ENCODE measurements at places on chromosomes 12 and 14.

GRCh38 chr14:27553790-27554189, 956.0 kb upstream of the NOVA1 start:
- no peak for DNase-seq

- DNase-seq, result peak; percentile 47
These were observed 1.5 kb upstream of the HSP90B1 start for GRCh38 chr12:103928682-103929045.

- DNase-seq, result no peak
These were observed 181.0 kb upstream of the TBX3 start for GRCh38 chr12:114864837-114865551.

GRCh38 chr12:95648990-95649791, 97.9 kb upstream of the USP44 start:
- DNase-seq, result no peak

DNA sequence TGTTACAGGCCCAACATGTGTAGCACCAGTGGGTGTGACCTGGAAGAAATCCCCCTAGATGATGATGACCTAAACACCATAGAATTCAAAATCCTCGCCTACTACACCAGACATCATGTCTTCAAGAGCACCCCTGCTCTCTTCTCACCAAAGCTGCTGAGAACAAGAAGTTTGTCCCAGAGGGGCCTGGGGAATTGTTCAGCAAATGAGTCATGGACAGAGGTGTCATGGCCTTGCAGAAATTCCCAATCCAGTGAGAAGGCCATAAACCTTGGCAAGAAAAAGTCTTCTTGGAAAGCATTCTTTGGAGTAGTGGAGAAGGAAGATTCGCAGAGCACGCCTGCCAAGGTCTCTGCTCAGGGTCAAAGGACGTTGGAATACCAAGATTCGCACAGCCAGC, 8.6 kb downstream of the BCL2L14 start:
- no peak for DNase-seq

GRCh38 chr12:131097202-131098177, 143.8 kb downstream of the ADGRD1 start:
- DNase-seq, result peak; percentile 18

DNA sequence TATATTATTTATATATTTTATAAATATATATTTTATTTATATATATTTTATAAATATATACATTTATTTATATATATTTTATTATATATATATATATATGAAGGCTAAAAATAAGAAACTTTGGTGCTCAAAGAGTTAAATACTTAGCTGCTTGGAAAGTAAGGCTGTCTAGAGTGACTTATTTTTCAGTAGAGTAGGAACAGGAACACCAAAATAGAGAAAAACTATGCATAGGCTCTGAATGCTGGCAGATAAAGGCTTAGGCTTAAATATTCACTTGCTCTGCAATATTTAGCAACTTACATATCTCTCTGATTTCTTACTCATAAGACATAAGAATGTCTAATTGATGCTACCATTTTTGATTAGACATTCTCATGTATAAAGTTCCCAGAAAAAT, 991.2 kb downstream of the VRK1 start:
- no peak for DNase-seq

- DNase-seq, result no peak
These were observed 10.8 kb downstream of the PRR4 start for GRCh38 chr12:10838461-10838860.

DNA sequence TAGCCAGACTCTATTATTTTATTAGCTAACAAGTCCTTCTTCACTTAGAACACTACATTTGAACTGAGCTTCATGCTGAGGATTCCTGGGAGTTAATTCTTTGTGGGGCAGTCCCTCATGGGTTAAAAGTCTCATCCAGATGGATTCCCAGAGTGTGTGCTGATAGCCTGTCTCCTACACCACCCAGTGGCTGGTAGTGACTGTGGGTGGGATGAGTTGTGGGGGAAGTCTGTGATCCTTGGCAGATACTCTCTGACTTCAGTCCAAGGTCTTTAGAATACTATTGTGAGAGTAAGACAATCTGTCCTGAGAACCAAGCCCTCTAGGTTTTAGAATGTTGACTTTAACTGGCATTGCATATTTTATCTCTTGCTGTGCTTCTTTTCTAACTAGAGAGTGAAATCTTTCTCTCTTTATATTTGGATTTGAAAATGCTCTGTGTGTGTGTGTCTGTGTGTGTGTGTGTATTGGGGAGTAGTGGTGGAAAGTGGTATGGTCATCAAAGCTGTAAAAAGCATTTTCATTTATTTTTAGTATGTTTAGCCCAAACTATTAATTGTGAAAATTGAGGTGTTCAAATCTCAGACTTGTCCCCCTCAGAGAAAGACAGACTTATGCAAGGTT, 37.3 kb downstream of the AKAP6 start:
- no peak for DNase-seq

GRCh38 chr12:25914551-25914950, 43.9 kb upstream of the RASSF8 start:
- DNase-seq, result no peak

DNA sequence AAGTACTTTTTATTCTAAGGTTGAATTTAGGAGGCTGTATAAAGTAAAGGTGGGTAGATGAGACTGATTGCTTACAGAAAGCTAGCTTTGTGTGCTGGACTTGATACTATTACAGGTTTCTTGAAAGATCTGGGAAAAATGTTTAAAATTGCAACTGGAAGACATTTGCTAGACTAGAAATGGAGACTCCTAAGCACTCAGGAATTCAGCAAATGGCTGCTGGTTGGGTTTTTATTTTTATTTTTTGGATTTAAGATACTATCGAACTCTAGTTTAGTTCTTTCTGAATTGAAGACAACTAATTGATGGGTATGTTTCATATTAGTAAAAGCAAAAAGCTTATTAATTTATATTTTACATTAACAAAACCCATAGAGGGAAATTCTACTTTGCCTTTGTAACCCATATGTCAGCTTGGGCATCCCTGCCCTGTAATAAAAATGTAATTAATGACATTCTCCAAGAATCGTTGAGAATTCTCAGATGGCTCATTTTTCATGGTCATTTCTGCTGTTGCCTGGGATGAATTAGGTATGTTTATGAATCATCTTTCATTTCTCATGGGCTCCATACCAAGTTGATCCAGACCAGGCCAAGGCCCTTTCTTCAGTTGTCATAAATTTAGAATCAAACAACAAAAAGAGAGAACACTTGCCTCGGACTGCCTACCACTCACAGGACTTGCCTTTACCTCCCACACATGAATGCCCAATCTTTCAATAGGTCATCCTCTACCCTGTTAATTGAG, 102.1 kb downstream of the ERGIC2 start:
- no peak for DNase-seq

GRCh38 chr12:111687255-111687654, 1.4 kb downstream of the ACAD10 start:
- DNase-seq, result no peak

- DNase-seq, result no peak
These were observed 59.6 kb upstream of the KCNC2 start for GRCh38 chr12:75269209-75269608.

- no peak for DNase-seq
These were observed 5.7 kb downstream of the YBX3 start for GRCh38 chr12:10717410-10717809.

DNA sequence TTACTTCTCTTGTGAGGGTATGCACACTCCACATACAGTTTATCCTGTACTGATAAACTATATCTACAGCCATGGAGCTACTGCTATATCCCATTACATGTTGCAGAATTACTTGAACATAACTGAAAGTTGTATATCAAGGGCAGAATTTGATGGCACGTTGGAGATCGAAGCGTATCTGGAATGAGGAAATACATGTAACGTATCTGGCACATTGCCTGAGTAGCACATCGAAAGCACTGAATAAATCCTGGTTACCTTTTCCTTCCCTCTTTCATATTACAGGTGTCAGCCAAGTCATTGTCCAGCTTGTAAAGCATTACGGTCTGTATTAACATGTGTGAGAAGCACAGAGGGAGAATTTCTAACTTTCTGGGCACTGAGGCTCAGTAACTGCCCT, 42.1 kb upstream of the LIN7A start:
- no peak for DNase-seq

DNA sequence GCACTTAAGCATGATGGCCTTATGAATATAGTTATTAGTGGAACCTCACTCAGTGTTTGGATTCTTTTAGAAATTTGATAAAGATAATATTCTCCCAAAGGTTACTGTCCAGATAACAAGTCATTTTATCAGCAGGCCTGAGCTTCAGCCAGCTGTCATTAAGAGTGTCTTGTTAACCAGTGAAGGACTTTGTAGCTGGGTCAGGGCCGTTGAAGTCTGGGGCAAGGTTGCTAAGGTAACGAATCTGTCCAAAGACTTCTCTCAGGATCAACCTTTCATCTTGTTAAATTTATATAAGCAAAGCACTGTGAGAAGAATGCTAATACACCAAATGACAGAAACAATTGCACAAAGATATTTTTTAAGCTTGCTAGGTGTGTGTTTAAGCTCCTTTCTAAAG, 271.3 kb upstream of the TMPO start:
- no peak for DNase-seq

- DNase-seq, result no peak
These were observed 31.1 kb upstream of the SLC38A2 start for GRCh38 chr12:46403719-46404070.

GRCh38 chr14:79693935-79694334, 517.4 kb downstream of the DIO2 start:
- DNase-seq, result no peak

- DNase-seq, result no peak
These were observed 412.5 kb downstream of the RMST start for GRCh38 chr12:97875064-97875463.

GRCh38 chr12:117096501-117097042, 2.6 kb downstream of the TESC start:
- no peak for DNase-seq

DNA sequence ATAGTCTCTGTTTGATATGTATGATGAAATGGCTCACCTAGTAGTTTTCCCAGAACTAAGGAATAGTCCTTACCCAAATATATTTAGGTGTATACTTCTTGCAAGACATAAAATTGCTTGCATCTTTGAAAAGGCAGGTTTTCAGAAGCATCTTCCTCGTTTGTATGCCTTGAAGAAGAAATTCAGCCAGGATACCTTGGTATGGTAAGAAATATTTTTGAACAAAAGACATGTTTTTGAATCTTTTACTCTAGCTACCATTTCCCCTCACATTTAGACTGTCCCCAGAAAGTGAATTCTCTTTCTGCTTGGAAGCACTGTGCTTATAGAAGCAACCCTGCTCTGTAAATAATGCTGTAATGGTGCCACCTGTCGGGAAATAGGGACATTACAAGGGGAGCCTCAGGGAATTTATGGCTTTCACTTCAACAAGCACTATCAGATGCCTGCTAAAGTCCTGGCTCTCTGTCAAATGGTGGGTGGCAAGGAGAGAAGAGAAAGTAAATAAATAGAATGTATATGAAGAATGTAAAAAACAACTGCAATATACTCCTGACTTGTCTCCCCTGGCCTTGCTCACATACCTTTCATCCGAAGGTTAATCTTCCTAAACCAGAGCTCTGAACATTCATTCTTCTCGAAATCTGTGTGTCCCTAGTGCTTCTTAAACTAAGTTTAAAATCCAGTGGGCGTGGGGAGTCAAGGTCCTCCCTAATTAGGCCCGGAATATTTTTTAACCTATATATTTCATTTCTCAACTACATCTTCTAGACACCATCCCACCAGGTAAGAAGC, 6.1 kb downstream of the CCDC184 start:
- peak; percentile 73 for DNase-seq

DNA sequence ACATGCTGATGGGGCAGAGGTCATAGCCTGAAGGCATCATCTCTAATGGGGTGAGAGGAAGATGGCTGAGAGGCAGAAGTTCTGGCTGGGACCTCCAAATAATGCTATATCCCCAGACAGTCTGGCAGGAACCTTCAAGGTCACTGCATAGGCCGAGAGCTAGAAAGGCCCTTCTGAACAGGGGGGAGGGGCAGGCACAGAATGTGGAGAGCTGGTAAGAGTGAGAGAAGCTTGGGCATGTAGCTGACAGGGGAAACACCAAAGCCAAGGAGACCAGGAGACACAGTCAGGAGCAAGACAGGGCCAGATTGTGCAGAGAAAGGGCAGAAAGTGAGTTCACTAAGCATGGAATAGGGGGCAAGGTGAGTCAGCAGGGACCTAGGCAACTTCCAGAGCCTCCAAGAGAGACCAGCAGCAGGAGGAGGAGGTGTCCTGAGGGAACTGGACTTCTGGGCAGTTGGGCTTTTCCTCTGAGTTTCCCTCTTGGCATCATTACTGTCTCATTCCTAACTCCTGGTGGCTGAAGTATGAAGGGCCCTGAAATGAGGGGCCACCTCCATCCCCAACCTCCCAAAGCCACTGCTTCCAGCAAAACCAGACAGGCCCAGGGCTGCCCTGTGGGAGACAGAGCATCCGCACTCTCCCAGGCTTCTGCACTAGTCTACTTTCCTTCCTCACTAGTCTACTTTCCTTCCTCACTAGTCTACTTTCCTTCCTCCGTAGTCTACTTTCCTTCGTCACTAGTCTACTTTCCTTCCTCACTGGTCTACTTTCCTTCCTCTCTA, 17.1 kb downstream of the ANO2 start:
- no peak for DNase-seq

DNA sequence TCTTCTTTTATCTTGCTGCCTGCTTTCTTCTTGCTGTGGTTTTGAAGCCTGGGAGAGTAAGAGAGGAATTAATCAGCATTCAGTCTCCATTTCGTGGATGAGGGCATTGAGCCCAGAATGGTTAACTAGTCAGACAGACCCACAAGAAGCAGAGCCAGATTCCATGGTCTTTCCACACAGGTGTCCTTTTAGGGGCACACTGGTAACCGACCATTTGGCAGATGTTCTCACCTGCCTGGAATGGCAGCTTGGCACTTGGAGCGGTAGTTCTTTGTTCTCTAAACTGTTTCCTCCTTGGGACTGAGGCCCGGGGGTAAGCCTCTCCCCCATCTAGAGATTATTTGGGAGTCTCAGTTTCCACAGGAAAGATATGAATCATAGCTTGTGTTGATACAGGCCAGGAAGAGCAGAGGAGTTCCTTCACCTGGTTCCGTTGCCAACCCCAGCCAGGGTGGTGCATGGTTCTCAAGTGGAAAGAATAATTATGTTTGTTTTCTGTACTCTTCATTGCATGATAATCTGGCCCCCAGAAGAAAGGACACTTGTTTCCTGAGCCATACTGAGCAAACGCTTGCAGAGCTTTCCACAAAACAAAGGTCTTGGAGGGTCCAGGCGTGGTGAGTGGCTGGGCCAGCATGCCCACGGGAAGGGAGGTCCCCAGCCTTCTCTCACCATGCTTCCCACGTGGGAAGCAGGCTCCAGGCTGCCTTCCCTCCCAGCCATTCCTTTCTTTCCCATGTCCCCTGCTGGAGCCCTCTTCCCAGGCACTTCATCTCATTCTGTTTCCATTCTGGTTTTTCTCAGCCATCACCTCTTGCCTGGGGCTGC, 2.0 kb upstream of the KRT75 start:
- no peak for DNase-seq

DNA sequence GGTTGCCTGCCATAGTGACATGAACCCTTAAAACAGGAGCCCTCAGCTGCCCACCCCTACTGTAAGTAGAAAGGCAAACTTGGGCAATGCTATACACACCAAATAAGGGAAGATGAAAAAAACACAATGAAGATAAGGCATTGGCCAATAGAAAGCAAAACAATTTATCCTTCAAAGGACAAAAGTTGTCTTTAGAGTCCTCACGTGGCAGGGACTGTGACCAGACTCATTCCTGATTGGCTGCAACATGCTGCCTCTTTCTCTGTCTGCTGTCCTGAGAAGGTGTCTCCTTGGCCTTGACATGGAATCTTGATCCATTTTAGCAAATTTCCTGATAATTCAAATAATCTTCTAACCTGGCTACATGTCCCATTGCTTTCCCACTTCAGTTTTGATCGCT, 131.9 kb downstream of the GPR135 start:
- no peak for DNase-seq

GRCh38 chr12:79997096-79997791, 62.3 kb upstream of the PPP1R12A start:
- no peak for DNase-seq

GRCh38 chr14:68672609-68673285, 120.1 kb downstream of the ZFP36L1 start:
- DNase-seq, result peak; percentile 19
